Neural progenitor cell (in vitro differentiated cells): ENCODE measurements at places on chromosomes 2 and 18.

GRCh38 chr2:238523158-238524110 is 96.7 kb downstream of the ASB1 start:
- peak; percentile 72 for DNase-seq

DNA sequence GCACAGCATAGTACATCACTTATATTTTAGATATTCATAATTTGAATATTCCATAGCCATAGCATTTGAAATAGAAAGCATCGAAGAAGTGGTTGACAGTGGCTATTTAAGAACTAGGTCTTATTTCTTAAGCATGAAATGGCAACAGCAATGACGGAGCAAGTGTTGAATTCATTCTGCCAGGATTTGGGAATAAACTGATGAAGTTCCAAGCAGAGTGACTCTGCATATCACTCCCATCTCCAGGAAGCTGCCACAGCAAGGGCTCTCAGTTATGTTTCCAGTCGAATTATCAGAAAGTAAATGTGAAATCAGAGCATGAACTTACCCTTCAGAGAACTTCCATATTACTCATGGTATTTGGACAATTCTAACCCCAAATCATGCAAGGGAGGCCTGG is 208.1 kb downstream of the IKZF2 start:
- no peak for DNase-seq

DNA sequence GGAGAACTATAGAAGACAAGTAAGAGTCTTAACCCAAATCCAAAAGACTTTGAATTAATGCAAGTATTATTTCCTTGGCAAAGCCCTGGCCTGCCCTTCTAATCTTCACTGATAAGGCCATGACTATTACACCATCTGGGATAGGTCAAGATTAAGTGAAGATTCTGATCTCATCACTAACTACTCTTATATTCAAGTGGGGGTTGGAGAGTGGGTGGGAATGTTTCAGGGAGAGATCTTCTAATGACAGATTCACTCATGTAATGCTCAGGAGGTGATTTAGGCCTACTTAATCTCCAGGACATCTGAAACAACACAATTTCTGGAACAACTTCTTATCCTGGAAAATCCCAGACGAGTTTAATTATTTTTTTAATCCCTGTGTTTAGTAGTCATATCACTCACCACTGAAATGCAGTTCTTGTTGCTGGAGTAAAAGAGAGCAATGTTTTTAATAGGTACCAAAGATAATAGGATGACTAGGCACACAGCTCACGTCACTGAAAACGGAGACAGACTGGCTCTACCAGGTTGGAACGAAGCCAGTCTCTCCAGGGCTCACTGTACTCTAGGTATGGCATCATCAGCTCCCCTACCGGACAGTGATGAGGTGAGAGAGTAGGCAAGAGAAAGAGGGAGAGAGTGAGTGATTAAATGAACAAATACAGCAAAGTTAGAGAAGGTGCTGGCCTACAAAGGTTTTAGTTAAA is 133.1 kb downstream of the NCKAP5 start:
- no peak for DNase-seq

DNA sequence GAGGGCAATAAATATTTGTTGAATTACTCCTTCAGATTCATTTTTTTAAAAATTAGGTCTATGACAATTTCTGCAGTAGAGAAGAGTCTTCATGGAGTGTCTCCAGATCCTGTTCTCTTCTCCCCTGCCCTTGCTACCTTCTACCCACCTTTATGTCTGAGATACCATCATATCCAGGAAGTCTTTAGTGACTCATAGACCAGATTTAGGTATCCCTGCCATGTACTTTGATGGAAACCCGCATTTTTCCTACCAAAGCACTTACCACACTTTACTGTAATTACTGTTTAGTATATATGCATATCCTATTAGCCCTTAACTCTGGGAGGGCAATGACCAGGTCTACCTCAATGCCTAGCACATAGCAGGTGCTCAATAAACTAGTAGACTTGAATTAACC is 11.6 kb downstream of the ZNF397 start:
- DNase-seq: no peak

DNA sequence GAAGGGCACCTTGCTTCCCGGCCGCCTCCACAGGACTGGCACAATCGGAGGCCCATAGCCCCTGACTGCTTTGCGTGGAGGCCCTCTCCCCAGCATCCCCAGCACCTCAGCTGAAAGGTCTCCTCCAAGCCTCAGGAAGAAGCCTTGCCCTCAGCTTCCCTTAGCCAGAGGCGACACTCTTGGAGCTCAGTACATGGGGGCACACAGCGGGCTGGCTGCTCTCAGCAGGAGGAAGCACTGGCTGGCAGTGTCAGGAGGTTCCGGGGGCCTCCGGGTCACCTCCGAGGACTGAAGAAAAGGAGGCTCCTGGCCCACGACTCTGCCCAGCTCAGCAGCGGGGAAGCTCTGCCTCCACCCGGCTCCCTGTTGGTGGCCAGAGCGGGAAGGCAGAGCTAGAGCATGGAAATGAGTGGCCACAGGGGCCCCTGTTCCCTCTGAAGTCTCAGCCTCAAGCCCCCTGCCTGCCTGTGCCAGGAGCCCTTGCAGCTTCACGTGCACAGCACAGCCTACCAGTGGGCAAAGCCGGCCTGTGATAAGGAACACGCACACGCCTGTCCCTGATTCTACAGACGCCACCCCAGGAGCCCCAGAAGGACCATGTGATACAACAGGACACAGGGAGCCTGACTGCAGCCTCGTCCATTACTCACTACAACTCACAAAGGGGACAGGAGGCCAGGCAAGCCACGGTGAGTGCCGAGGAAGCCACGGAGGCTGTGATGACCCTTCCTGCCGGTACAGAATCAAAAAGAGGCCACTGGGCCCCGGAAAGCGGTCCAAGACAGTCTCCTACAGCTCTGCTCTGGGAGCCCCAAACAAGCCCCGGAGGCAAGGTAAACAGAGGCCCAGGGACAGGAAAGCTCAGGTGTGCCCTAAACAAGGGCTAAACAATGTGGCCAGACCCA is 15.5 kb downstream of the HDAC4 start:
- no peak for DNase-seq

- DNase-seq: no peak
Measured at GRCh38 chr2:219065484-219065883, 4.8 kb upstream of the IHH start.

DNA sequence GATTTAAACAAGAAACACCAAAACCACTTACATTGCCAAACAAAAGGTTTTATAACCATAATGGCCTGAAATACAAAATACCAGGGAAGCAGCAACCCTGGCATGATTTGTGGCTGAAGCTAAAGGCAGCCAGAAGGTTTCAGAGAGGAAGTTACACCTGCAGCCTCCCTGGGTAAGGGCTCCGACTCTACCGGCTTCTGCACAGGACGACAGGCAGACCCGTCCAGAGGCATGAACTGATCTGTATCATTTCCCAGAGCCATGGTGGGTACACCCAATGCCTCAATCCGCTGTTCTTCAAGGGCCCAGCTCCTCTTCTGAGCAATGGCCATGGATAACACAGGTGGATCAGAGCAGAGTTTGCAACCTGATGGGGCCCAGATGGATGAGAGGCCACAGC is 71.6 kb downstream of the PXDN start:
- no peak for DNase-seq

- DNase-seq: no peak
Measured at GRCh38 chr18:63325086-63325686, 5.6 kb upstream of the BCL2 start.

DNA sequence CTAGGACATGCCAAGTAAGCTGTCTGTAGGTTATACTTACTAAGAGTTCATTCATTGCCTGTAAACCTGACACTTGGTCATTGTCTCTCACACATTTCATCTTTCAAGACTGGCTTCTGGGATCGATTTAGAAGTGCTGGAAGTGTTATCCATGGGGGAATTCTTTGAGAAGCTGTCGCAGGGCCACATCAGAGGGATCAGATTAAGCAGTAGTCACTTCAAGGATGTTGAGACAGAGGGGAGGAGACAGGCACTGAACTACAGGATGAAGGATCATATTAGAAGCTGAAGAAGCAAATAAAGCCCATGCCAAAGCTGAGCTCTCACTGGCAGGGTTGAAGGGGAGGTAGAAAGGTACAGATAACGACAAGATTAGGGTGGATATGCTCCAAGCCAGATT is 49.0 kb downstream of the CDK15 start:
- DNase-seq: no peak

- peak; percentile 69 for DNase-seq
Measured at GRCh38 chr2:54457323-54458023, 1.3 kb downstream of the SPTBN1 start.

DNA sequence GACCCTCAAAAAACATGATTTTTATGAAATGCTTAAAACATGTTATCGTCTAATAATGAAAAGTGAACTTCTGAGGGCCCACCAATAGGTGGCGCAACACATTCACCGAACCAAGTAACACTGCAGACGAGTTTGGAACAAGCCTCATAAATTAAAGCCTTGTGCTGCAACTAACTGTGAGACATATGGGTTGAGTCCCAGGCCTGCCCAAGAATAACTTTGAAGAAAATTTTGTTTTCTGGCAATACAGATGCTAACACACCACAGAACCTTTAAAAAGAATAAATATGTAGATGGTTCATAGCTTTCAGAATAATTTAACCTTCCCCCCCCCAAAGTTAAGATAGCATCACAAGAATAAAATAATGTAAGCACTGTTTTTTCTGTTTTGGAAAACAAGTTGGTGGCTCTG is 285.9 kb downstream of the RNF144A start:
- peak; percentile 71 for DNase-seq

DNA sequence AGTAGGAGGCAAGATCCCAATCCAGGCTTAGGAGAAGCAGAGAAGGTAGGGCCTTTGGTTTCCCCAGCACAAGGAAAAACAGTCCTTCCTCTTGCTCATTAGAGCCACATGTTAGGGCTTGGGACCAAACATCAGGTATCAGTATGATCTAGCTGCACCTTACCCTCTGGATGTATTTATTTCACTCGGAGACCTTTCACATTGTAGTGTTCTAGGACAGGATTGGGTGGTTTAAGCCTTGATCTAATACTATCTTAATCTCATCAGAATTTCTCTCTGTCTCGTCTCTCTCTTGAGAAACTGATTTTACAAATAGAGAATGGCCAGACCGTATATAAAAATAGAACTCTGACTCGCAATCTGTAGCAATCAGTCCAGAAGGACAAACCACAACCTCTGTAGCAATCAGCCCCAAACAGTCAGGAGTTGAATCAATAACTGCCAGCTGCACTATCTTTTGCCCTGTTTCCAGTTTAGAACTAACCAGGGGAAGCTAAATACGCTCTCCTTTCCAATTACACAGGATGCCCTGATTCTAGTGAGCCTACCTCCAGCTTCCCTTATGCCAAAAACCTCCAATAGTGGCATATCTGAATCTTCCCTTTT is 207.1 kb downstream of the TDRD15 start:
- no peak for DNase-seq
